CD8-positive, alpha-beta T cell (primary cell): ENCODE measurements at places on chromosomes 1 and 21. TPM values are rescaled to one million over a fixed set of nuclear protein-coding genes. Genes with fewer than 3 reads are reported as not detected.

Gene PTPRU
- total RNA-seq = 0.25 TPM

Gene SLC6A17
- total RNA-seq = not detected

Gene CLCA1
- not detected for total RNA-seq

Gene NBPF4
- not detected for total RNA-seq

Gene CRYBG2
- 0.33 TPM for total RNA-seq

Gene IL23R
- total RNA-seq = not detected

Gene AKR1A1
- total RNA-seq = 31.9 TPM

Gene TNFAIP8L2
- total RNA-seq = 0.86 TPM

Gene VANGL1
- 0.43 TPM for total RNA-seq

DNA sequence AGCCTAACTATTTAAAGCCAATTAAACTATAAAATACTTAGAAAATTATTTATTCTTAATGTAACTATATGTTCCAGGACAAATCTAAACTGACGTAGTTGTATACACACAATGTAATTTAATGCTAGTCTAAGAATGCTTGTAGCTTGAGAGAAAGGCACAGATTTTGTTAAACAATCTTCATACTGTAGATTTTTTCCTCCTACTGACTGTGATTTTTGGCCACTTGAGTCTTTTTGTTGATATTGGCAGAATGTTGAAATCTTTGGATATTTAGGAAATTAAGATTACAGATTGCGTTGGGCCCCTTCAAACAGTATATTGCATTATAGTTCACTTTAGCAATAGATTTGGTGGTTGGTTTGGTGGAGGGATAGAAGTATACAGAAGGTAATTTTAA lies 40.5 kb downstream of the ATF3 start:
- no peak for DNase-seq

DNA sequence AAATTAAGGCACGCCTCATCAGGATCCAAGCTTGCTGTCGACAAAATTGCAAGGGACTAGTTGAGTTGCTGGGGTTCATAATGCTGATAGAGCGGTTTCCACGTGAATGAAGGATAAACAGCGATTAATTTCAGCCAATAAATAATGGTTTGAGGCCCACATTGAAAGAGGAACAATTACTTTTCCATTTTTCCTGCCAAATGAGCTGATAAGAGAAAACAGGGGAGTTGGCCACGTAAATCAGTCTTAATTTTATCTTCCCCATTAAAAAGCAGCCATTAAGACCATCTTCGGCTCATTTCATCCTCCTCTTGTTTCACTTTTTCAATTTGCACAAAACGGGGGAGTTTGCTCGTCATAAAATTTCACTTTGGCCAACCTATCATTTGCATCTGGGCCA lies 235.5 kb upstream of the RRP15 start:
- no peak for DNase-seq

- DNase-seq = no peak
Measured at GRCh38 chr1:8019229-8019620, 6.9 kb downstream of the ERRFI1 start.

DNA sequence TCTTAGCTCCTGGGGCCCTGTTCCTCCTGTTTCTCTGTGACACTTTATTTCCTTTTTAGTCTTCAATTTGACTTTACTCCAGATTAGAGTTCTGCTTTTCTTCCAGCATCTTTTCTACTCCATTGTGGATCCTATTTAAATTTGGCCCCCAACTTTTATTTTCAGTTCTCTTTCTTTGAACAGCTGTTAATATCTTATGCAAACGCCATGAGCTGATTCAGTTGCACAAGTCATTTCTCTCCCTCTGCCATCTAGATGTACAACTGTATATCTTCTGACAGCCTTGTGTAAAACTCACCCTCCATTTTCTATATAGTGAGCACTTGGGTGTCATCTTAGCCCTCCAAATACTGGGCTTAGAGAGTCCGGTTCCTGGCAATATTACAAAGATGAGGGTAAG lies 42.2 kb downstream of the SPATA17 start:
- DNase-seq = no peak

DNA sequence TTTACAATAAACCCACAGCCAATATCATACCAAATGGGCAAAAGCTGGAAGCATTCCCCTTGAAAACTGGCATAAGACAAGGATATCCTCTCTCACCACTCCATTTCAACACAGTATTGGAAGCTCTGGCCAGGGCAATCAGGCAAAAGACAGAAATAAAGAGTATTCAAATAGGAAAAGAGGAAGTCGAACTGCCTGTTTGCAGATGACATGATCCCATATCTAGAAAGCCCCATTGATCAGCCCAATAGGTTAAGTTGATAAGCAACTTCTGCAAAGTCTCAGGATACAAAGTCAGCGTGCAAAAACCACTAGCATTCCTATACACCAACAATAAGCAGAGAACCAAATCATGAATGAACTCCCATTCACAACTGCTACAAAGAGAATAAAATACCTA lies 235.5 kb downstream of the DPYD start:
- no peak for DNase-seq

DNA sequence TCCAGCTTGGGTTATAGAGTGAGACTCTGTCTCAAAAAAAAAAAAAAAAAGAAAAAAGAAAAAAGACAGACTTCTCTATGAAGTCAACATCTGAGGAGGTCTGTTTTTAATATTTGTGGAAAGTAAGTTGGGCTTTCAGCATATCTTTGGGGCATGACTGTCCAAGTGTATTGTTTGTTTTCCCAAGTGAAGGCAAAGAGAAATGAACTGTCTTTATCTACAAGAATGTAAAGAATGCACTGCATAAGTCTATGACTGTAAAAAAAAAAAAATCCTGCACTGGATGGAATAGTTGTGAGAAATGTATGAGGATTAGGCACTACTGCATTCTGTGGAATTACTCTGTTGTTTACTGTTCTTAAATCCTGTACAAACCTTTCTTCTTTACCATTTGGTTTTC lies 45.6 kb upstream of the TMEM61 start:
- DNase-seq = no peak

DNA sequence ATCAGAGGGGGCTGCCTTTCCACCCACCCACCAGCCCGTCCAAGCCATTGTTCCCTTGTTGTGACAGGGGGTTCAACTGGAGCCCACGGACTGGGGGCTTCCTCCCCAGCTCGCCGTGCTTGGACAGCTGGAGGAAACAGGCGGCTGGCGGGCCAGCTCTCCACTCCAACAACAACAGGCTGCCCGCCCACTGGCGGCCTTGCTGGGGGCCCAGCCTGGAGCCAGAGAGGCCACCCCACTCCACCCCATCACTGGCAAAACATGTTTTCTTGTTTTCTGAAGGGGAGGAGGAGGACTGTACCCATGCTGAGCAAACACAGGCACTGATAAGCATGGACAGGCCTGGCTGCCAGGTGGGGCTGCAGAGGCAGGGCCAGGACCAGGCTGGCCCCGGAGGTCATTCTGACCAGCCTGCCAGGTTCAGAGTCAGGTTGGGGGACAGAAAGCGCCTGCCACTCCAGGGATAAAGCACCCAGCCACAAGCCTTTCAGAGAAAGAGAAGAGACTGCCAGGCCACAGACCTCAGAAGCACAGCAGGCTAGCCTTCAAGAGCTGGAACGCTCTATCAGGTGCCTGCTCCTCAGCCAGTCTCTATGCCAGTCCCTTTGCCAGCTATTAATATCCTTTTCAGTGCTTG lies 32.8 kb downstream of the GJA4 start:
- no peak for DNase-seq

GRCh38 chr1:47207803-47208373 lies 18.1 kb upstream of the PDZK1IP1 start:
- DNase-seq = no peak

DNA sequence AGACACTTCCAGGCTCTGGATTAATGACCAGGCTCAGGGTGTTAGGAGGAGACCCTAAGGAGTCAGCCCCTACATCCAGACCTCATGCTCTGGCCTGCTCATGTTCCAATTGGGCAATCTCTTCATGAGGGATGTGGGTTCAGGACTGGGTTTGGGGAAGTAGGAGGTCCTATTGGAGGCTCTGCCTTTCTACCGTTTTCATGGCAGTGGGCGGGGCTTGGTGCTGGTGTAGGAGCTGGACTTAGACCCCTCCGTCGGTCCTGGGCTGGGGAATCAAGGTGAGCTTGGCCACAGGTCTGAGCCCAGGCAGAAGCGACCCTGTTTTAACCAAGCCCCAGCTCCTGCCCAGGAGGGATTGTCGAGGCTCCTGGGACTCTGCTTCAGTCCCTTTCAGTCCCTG lies 123.4 kb downstream of the PRDM16 start:
- DNase-seq = no peak

DNA sequence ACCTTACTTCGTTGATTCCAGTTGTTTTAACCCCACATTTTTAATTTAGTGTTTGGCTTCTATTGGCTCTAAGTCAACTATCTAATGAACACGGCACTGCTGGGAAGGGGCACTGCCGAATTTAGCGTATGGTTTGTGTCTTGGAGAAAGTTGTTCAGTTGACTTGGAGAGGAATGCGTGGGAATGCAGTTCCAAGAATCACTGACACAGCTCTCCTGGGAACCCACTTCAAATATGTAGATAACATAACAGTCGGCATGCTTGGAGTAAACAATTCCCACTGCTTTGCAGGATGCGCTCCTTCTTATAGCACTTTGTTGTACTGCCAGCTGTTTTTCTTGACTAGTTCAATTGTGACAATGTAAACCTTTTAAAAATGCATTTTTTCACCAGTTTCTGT lies 104.3 kb downstream of the RYR2 start:
- DNase-seq = no peak

DNA sequence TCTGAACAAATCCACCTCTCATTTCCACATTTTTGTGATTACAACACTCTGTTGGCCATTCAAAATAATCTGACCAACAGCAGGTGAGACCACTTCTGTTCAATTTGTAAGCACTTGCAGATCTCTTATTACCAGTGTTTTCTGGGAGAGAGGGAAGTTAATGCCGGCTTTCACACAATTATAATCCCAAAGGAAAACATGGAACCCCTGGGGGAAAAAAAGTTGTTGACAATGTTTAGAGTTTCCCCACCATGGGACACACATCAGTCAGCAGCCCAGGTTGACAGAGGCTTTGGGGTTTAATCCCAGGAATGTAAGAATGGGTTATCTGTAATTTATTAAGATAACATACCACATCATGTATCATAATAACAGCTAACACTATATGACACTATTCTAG lies 68.4 kb upstream of the TNFSF4 start:
- DNase-seq = no peak

DNA sequence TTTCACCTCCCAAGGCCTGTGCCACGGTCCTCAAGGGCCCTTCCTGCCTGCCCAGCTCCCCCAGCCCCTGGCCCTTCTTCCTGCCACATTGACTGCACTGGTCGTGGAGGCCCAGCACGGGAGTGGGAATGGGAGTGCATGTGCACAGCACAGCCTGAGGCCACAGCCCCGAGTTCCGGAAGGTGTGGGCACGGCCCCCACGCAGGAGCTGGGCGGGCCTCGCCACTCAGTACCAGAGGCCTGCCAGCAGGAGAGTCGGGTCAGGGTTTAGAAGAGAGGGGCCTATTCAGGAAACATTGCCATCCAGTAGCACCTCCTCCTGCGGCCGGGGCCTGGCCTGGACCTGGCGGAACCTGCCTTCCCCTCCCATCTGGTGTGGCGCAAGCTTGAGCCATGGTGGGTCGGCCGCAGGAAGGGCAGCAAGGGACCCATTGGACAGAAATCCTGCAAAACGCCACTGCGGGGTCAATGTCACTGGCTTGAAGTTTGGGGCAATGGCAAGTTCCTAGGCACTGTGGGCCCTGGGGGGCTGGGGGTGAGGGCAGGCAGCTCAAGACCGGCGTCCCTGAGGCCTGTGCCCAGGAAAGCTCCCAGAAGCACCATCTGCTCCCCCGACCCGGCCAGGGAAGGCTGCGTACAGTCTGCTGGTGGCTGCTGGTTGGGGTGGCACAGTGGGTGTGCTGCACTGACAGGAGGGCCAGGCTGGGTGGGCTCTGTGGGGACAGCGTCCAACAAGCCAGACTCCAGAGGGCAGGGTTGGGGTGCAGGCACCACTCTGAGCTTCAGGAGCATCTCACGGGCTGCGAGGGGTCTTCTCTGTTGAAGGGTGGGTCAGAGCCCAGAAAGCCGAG lies 1.8 kb upstream of the TMEM52 start:
- DNase-seq = no peak

DNA sequence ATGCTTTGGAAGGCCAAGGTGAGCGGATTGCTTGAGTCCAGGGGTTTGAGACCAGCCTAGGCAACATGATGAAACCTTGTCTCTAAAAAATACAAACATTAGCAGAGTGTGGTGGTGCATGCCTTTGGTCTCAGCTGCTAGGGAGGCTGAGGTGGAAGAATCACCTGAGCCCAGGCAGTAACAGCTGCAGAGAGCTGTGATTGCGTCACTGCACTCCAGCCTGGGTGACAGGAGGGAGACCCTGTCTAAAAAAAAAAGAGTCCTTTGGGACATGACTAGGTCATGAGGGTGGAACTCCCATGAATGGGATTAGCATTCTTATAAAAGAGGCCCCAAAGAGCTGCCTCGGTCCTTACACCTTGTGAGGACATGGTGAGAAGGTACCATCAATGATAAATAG lies 436.0 kb upstream of the NR5A2 start:
- no peak for DNase-seq

GRCh38 chr21:36171741-36172331 lies 15.2 kb downstream of the DOP1B start:
- DNase-seq = no peak

- no peak for DNase-seq
Measured at GRCh38 chr1:217943361-217943760, 312.2 kb downstream of the SPATA17 start.

- no peak for DNase-seq
Measured at GRCh38 chr1:175742790-175743459, 470 bp downstream of the TNR start.

- no peak for DNase-seq
Measured at GRCh38 chr1:183873642-183874041, 68.7 kb downstream of the RGL1 start.

- no peak for DNase-seq
Measured at GRCh38 chr21:32599526-32599925, 12.7 kb downstream of the CFAP298 start.

DNA sequence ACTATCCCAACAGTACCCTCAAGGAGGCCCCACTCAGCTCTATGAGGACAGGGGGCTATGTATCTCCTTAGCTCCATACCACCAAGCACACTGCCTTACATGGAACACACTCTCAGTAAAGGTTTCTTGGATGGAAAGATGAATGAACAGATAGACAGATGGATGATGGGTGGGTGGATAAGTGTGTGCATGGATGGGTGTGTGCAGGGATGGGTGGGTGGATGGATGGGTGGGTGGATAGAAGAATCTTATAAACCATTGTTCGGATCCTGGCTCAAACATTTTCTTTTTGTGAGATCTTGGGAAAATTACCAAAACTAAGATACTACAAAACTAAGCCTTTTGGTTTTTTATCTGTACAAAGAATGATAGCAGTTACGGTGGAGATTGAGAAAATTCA lies 111.0 kb upstream of the NFIA start:
- DNase-seq = no peak

DNA sequence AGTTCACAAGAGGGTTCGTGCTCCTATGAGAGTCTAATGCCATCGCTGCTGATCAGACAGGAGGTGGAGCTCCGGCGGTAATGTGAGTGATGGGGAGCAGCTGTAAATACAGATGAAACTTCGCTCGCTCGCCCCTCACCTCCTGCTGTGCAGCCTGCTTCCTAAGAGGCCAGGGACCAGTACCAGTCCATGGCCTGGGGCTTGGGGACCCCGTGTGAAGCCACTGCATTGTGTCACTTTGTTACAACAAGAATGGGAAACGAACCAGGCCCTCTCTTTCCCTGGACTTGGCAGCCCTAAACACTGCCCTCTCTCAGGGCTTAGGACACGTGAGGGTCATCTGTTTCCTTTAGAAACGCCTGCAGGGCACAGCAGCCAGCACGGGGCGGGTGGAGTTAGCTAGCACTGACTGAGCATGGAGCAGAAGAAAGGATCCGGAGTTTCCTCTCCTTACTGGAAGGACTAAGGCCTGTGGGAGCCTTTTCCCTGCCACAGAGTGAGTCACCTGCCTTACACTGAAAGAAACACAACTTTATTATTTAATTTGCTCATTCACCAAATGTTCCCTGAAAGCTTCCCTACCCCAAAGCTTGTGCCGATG lies 185.2 kb upstream of the TMEM51 start:
- no peak for DNase-seq
